ENCODE measurements at places on chromosomes 7 and 10.

DNA sequence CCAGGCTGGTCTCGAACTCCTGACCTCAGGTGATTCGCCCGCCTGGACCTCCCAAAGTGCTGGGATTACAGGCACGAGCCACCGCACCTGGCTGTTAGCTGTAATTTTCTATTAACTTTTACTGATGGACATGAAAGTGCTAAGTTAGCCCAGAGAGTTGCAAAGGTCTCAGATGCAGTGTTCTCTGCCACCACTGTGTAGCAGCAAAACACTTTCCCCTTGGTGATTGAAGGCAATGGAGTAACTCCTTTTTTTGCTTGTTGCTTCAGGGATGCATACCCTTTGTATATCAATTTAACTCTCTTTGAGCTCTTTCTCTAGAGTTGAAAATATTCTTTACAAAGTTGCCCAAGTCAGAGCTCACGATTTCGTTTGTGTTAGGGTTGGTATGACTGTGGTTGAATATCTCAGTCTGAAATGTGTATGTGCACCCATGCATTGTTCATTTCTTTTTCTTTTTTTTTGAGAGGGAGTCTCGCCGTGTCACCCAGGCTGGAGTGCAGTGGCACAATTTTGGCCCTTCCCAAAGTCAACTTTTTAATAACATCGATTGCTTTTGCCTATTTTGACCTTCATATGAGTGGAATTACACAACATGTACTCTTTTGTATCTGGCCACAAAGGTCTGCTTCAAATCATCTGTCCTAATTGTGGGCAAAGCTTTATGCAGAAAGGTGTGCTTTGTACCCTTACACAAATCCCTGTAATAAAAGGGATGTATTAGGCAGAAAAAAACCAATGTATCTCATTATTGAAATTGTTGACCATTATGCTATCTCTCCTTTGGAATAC, 52.6 kb downstream of the GTF2I start:
- DNase-seq = no peak

DNA sequence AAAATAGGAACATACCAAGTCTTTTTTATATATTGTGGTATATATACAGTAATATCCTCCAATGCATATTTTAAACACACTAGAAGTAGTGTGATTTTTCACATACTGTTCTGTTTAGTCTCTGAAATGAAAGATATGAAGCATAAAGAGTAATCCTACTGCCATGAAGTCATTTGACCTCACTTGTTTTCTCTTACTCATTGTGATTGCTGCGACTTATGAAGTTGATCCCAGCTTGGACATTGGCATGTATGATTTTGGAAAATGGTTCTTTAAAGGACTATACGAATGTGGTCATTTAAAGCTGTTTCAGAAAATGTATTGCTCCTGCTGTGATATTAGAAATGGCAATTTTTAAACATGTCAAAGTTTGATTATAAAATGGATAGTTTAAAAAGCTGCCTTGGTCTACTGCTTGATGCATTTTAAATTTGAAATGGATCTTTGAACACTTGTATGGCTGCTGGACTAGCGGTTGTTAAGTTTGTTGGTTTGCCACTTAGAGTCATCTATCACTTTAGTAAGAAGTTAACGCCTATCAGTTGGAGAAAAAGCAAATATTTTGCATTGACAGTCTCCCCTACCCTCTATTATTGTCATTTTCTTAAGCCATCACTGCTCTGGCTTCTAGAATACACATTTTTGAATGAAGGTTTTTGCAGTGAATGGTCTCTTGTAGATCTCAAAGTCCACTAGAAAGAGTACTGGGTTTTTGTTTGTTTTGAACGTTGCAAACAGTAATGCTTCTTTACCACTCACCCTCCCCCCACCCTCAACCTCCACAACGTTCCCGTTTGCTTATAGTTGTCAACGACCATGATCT, 881 bp upstream of the PCGF5 start:
- DNase-seq = no peak

DNA sequence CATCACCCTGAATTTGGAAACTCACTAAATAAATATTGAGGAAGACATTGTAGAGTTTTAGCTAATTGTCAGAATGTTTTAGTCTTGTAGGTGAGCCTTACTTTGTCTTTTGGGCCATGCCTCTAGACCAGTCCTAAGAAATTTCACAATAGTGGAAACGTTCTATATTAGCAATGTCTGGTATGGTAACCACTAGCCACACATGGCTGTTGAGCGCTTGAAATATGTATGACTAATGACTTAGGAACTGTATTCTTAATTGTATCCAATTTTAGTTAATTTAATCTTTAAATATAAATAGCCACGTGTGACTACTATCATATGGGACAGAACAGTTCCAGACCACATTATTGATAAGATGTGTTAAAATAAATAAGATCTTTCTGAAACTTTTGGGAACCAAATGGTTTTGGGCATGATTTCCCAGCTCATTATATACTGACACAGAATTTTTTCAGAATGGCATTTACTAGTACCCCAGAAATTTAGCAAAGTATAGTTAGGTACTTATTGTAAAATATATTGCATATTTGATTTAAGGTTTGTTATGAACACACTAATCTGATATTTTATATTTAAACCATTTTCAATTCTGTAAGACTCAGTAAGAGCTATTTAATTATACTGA, 95.0 kb downstream of the VPS50 start:
- peak; percentile 84 for DNase-seq

- no peak for DNase-seq
Observed at GRCh38 chr7:84041649-84042048, 152.9 kb downstream of the SEMA3A start.

GRCh38 chr10:93461807-93462178, 20.3 kb downstream of the MYOF start:
- DNase-seq = peak; percentile 81

DNA sequence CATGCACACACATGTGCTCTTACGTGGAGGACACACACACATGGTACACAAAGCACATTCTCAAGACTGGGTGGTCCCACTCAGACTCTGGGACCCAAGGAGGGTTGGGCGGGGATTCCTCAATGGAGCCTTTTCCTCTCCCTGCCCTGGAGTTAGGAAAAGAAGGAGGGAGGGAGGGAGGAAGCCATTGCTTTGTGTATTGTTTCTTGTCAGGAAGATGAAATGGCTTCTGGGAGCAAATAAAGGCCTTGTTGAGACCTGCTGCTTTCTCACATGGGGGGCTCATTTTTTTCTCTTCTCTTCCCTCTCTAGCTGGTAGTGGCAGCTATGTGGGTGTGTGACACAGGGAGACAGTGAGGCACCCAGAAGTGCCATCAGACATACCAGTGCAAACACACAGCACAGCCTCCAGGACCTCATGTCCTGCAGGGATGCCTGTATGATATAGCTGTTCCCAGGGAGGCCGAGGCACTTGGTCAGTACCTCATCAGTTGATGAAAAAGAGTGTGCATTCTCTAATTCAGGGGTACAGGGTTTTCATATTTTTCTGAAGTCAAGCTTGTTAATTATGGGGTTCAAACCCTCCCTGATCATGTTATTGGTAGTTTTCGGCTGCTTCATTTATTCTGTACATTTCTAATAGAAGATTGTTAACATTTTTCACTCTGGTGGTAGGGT, 5.7 kb downstream of the AQP1 start:
- DNase-seq = no peak

- DNase-seq = no peak
Observed at GRCh38 chr7:39554583-39555165, 11.5 kb upstream of the YAE1 start.

DNA sequence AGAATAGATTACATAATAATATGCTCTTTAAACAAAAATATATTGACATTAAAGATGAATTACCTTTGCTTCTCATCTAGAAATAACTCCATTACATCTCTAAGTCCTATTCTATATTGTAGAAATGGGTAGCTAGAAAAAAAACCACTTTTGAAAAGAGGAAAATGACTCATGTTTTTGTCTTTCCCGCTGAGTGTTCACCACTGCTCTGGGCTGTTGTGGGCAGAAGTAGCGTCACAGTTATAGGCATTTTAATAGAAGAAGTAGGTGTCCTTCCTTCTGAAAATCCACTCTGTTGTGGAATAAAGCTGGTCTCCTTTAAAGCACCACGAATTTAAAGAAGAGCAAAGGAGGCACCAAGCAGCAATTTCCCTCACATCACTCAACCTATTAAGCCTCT, 117.6 kb upstream of the NFE2L3 start:
- peak; percentile 15 for DNase-seq

DNA sequence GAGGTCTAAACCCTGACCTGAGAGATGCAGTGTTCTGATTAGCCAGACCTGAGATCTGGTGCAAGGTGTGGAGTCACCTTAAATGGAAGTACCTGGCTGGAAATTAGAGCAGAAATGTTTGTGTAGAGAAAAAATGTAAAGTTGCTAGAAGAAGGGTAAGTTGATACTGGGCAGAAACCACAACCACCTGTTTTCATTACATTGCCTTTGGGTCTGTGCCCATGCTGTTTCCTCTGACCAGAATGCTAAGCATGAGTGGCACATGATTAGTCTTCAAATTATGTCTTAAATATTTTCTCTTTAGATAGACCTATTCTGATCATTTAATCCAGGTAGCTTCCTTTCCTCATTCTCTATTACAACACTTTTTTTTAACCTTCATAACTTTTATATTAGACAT, 69.0 kb downstream of the CASD1 start:
- DNase-seq = peak; percentile 24

DNA sequence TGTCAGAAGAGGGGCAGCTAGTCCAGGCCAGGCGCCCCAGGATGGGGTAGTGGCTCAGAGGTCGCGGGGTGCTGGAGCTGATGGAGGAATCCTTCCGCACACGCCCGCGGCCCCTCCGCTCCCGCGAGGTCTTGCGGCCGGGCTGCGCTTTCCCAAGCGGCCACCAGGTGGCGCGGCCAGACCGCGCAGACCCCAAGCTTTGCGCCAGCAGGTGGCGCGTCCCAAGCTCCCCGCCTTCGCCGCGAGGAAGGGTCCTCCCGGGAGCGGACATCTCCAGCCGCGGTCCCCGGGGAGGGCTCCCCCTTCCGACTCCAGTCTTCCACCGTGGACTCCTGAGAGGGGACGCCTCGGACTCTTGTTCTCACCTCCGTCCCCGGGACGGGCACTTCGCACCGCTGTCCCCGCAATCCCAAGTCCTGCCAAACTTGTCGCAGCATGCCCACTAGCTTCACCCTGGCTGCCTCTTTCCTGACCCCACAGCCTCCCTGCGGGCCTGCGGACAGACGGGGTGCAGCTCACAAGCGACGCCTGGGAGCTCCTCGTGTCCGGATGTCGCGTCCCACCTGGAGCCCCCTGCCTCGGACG, 19.4 kb downstream of the KCNK18 start:
- DNase-seq = peak; percentile 70

DNA sequence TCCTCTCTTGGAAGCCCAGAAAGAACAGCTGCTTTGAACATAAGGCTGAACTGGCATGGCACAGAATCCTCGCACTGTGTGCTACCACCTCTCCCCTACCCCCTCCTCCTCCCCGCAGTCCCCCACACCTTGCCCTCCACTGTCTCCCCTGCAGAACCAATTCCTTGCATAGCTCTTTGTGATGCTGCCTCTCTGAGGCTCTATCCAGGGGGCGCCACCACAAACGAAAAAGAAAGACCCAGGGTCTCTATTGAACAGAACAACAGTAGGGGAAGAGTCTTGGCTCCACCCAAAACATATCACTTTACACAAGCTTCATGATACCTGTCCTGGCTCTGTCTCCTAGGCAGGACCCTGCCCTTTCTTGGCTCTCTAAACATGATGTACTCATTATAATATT, 26.2 kb upstream of the EBLN1 start:
- DNase-seq = no peak

DNA sequence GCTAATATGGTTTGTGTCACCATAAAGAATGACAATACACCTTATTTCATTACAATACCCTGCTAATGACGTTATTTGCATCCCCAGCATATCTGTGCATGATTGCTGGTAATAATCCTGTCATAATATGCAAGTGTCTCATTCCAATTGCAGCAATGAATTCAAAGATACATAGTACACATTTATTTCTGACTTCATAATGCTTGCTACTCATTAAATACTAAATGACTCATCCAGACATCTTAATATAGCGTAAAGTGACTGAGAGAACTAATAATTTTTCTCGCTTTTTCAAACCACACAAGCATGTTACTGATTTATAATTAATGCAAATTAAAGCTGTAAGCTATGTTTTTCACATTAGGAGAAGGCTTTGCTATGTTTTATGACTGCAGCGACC, 234.7 kb upstream of the MDFIC start:
- no peak for DNase-seq

- DNase-seq = no peak
Observed at GRCh38 chr10:13636776-13637175, 50.0 kb downstream of the PRPF18 start.

GRCh38 chr10:77771450-77771849, 133.8 kb upstream of the KCNMA1 start:
- no peak for DNase-seq

GRCh38 chr10:63446716-63447440, 18.9 kb downstream of the JMJD1C start:
- DNase-seq = no peak

Measured in epithelial cell of esophagus (primary cell).